ENCODE measurements at places on chromosomes 1 and 21.
A peak's percentile ranks its signal among the peaks of the same experiment; 100 is the strongest.

GRCh38 chr1:183218971-183219615 is 33.0 kb downstream of the LAMC2 start:
- DNase-seq = no peak

- DNase-seq = no peak
These were observed 8.7 kb downstream of the CD55 start for GRCh38 chr1:207330011-207330710.

DNA sequence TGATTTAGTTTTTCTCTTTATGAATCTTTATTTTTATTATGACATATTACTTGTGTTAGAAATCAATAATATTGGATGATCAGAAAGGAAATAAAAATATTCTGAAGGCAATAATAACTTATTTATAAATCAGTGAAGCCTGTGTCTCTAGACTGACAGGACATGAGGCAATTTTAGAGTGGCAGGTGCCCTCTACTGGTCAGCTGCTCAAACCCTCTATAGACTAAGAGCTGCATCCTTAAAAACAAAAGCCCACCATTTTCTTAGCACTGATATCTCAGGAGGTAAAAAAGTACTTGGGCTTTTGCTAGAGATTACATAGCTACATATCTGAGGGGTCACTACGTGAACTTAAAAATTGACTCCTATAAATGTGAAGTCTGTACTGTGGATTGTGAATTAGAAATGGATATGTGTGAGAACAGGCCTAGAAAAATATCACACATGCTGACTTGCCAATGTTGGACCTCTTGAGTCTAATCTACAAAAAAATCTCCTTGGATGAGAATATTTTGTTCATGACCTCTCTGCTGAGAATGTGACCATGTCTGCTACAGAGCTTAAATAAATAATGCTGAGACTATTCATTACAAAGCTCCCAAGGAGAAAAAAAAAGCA is 597.9 kb upstream of the ADAMTS5 start:
- peak; percentile 19 for DNase-seq

GRCh38 chr1:107941531-107941930 is 23.4 kb downstream of the VAV3 start:
- no peak for DNase-seq

DNA sequence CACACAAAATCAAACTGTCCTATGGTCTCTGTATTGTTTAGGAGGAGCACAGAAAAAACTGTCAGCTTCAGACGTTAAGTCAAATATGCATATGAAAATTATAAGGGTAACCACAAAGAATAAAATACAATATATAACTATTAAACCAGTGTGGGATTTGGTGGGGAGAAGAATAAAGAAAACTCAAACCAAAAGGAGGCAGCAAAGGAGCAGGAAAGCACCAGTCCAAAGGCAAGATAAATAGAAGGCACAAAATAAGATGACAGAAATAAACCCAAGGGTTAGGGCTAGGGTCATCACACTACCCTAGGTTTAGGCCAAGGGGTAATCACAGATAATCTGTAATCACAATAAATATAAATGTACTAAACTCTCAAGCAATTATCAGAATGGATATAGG is 32.8 kb downstream of the DLGAP3 start:
- DNase-seq = no peak

All from activated CD4-positive, alpha-beta T cell treated with anti-CD3 and anti-CD28 coated beads, Interleukin-2, Interleukin-4, amounts not matched to agents 100 ng/mL and 50 ng/mL, durations not matched to agents 16 hours and 8 hours (primary cell).